ENCODE measurements at places on chromosomes 1 and 21.

DNA sequence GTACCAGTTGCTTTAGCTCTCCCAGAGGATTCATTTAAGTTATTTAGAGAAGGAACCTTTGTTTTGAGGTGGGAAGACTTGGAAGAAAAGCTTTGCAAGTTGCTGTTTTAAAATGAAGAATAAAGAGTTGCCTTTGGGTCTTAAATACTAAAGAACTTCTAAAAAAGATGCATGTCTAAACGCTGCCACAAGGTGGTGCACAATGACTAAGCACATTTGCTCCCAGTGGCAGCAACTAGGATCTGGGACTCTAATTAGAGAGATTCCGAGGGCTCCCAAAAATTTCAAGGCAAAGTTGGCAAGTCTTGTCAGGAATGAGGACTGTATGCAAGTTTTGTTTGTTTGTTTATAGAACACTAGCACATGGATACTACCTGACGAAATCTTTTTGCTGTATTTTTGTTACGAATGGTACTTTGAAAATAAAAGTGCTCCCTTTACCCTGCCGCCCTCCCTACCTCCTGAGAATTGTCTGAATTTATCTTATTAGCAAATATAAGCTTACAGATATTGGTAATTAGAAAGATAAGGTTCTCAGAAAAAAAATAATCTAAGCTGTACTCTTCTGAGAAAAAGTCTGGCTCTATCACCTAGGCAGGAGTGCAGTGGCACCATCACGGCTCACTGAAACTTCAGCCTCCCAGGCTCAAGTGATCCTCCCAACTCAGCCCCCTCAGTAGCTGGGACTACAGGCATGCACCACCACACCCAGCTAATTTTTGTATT lies 121.8 kb downstream of the HFM1 start:
- peak; percentile 40 for DNase-seq

GRCh38 chr1:229203030-229203751 lies 67.7 kb upstream of the RAB4A start:
- DNase-seq: no peak

DNA sequence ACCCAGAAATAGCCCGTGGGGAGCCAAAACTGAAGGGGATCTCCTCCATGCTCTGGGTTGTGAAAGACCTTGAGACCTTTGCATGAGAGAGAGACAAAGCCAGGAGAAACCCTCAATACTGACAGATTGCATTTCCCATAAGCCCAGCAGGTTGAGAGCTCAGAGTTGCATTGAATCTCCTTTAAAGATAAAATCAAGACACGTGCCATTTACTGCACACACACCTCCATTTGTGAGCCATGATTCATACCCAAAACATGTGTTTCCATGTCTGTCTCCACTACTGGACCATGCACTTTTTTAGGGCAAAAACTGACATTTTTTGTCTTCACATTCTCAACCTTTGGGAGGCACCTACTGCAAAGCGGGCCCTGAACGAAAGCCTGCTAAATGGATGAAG lies 144.0 kb upstream of the NRIP1 start:
- no peak for DNase-seq

- no peak for DNase-seq
These were observed 22.0 kb upstream of the PRDM15 start for GRCh38 chr21:41901099-41901498.

GRCh38 chr1:113178522-113178921 lies 105.5 kb downstream of the LRIG2 start:
- DNase-seq: no peak

GRCh38 chr1:11693024-11693590 lies 1.6 kb downstream of the DRAXIN start:
- DNase-seq: peak; percentile 54

DNA sequence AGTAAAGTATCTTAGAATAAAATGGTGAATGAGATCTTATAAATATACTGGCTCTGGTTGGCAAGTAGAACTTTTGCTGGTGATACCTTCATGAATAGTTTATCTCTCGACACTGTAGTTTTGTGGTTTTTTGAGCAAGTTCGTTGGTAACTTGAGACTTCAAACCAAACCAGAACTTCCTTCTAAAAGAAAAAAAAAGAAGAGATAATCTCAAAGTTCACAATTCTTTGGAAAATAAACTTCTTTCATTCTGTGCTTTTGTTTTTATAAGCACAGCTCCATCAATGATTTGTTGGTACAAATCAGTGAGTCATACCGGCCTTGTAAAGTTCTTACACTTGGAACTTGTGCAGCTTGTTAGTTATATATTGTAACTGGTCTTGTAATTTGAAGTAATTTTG lies 2.3 kb downstream of the HIPK1 start:
- no peak for DNase-seq

- no peak for DNase-seq
These were observed 240.3 kb downstream of the VAV3 start for GRCh38 chr1:107724648-107725047.

GRCh38 chr1:22753481-22753971 lies 42.9 kb downstream of the EPHB2 start:
- no peak for DNase-seq

DNA sequence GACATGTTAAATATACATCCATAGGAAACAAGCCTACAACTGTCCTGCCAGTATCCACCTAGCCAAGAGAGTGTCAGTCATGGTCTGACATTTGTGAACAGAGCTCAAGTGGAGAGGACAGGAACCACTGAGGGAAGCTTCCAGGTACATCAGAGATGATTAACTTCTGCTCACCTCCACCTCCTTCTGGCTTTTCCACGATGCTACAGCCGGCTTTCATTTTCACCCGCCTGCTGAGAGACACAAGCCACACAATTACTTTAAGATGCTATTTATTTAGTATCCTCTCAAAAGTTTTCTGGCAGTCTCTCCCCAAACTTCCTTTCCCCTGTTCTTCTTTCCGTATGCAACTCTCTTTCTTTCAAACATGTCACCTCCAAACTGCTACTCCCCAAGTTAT lies 2.1 kb downstream of the ETV3 start:
- DNase-seq: no peak

- no peak for DNase-seq
These were observed at the start of gene PDZK1 for GRCh38 chr1:145707183-145707867. TSS of gene PDZK1 (minus strand) at chr1:145707368. CDS start at chr1:145688021, 19,347 bp downstream.

GRCh38 chr21:34888569-34889319 lies 160.4 kb downstream of the RUNX1 start:
- DNase-seq: peak; percentile 92

DNA sequence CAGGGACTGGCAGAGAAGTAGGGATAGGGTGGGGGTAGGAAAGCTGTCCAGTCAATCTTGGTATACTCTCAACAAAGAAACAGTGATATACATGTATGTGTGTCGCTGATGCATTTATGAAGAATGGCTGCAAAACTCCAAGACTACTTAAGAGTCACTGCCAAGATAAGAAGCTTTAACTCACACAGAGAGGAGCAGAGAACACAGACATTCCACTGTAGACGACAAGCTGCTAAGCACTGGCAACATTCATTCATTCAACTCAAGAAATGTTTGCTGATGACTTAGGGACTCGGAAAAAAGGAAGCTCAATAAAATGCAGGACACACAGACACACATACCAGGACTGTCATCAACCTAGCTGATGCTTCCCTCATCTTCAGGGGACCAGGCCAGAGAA lies 5.5 kb downstream of the CTNNBIP1 start:
- DNase-seq: no peak

GRCh38 chr1:106925750-106926149 lies 130.7 kb upstream of the PRMT6 start:
- DNase-seq: no peak
